ENCODE measurements at places on chromosomes 7 and 10. TPM values are rescaled to one million over a fixed set of nuclear protein-coding genes. Genes with fewer than 3 reads are reported as not detected.

DNA sequence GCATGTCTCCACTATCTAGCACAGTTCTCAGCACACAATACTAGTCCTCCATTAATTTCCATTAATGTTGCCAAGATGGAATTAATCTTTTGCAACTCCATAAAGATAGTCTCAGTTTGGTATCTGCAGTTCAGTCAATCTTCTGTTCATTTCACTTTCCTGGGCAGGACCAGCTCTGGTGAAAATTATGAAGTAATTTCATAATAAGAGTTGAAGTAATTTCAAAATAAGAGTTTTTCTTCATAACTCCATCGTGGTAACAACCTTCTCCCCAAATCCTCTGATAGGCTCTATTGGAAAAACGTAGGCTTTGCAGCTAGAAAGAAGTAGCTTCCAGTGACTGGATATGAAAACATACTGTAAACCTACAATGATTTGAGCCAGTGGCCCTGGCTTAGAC is 618.2 kb downstream of the TYW1 start:
- no peak for DNase-seq

The DYNC1I1 gene
- 0.79 TPM for total RNA-seq

GRCh38 chr10:2978574-2979273 is 88.6 kb upstream of the PFKP start:
- no peak for DNase-seq

DNA sequence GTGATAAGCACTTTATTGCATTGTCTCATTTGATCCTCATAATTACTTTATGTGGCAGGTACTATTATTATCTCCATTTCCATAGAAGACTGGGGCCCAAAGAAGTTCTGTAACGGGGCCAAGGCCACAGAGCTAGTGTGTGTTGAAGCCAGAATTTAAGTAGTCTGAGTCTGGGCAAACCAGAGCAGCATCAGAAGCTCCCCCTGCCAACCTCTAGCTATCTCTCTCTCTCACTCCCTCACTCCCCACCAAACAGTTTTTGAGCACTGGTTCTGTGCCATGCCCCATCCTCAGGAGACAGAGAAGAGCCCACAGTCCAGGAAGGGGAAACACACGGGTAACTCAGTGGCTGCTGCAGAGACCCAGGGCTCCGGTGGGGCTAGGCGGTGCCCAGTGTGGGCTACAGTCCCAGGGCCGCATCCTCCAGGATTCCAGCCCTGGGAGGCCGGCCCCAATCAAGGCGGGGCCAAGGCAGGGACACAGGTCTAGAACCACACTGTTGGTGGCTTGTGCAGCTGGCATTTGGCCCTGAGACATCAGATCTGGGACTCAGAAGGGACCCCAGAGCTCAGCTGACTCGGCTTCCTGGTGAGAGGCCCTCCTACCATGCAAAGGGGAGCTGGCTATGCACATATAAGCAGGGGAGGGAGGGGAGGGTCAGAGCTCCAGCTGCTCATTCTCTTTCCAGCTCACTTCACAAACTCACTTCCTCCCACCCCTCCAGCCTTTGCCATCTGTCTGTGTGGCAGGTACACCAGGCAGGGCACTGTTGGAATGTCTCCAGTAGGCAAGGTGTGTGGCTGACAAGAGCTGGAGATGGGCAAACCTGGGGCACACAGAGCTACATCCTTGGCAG is 34.4 kb downstream of the COL13A1 start:
- no peak for DNase-seq

The PROSER2 gene
- 7.5 TPM for total RNA-seq

DNA sequence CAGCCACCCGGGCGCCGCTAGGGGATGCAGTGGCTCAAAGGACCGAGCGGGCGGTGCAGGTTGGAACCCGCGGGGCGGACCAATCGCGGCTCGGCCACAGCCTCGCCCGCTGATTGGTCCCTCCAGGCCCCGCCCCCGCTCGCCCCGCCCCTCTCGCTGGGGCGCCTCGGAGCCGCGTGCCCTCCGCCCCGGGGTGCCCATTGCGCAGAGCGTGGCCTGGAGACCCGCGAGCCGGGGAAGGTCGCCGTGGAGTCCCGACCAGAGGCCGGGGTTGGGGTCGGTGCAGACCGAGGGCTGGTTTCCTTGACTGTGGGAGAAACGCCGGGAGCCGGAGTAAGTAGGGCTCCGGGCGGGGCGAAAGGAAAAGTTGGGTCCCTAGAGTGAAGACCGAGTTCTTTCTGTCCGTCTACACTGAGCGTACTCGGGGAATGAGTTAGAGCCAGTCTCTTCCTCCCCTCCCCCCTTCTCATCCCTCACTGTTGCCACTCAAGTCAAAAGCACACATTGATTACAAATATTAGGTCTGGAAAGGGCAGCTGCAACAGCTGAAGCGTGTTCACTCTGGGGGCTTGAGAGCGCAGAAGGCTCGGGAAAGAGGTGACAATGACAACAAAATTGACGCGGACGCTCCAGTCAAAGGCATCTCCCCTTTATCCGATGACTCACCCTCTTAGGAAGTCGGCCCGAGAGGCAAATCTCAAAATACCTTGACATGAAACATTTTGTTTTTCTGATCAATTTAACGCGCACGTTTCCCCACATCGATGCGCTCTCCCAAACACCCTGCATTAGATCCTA is 843 bp upstream of the GATA3 start:
- DNase-seq = peak; percentile 85

The TMEM248 gene
- total RNA-seq = 69.7 TPM

The FERD3L gene
- total RNA-seq = not detected

GRCh38 chr7:47414342-47415317 is 167.3 kb downstream of the TNS3 start:
- no peak for DNase-seq

DNA sequence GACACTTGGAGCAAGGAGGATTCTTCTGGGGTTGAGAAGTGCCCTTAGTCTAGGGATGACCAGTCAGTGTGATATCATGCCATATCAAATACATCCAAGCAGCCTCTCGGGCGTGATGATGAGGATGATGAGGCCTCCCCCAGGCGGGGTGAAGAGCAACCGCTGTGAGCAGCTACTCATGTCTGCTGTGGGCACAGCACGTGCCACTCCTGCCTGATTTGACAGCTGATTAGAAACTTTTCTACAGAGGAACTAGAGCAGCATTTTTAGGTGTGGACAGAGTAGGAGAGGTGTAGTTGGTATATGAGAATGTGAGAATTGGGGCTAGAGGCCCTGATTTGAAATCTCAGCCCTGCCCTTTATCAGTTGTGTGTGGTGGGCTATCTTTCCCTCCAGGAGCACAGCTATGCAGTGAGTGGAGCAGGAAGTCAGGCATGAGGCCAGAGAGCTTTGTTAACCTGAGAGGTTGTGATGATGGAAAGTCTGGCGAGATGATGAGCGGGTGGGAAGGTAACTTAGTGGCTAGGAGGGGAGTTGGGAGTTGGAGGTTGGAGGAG is 49.6 kb upstream of the COBL start:
- DNase-seq = no peak

The CFAP58 gene
- 0.44 TPM for total RNA-seq
